Stomach (tissue), 19 donors: ENCODE measurements at places on chromosomes 6 and 20. TPM values are rescaled to one million over a fixed set of nuclear protein-coding genes. Genes with fewer than 3 reads are reported as not detected.

Gene KCNG1
- 3.3 TPM for polyA plus RNA-seq

Gene UBE2C
- polyA plus RNA-seq = 39.0 TPM

- no peak for DNase-seq
Measured at GRCh38 chr6:22043284-22043962, 253.4 kb downstream of the PRL start.

DNA sequence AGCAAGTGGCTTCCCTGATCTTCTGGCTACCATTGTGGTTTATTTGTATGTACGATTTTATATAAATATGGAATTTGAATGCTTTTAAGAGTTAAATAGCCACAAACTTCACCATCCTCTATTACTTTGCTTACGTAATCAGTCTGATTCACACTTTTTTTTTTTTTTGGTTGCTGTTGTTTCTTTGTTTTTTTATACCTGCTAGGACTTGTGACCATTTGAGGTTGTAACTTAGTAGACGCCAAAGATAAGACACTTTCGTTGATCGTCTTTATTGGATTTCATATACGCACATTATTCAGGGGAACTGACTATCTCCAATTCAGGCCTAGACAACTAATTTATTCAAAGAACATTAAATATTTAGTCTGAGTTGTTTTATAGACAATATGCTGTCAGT, 559.0 kb downstream of the CBLN4 start:
- no peak for DNase-seq

DNA sequence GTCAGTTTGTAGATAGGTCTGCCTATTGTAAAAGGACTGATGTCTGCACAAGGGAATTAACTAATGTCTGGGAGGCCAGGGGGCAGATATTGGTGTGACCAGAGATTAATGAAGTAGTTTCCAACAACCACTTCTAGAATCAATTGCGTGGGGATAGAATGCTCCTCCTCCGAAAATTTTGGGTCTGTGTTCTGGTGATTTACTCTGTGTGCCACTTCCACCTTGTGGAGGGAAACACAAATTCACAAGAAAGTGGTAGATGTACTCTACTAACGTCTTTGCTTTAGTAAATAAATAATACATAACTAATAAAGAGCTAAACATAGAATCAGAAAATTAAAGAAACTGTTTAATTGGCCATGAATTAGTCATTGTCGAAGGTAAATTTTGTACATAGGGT, 25.5 kb downstream of the TMEM14A start:
- DNase-seq = no peak

- peak; percentile 30 for DNase-seq
Measured at GRCh38 chr6:25370178-25371036, 91.2 kb downstream of the CARMIL1 start.

GRCh38 chr6:88616380-88616779, 347.0 kb downstream of the RNGTT start:
- DNase-seq = no peak

GRCh38 chr6:111201764-111202163, 114.5 kb downstream of the SLC16A10 start:
- DNase-seq = no peak

DNA sequence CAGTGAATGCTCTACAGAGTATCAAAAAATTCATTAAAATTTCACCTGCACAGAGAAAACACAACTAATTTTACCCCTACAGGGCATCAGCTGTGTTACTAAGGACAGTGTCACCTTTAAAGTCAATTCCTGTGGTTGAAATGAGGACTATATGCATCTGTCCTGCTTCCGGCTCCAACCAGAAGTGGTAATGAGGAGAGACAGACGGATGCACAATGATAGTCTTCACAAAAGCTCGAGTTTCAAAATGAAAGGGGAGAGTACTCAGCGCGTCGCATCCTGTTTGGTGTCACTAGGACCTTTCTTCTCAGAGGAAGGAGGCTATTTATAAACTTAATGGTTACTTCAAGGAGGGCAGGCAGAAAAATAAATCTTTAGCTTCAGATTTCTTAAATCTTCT, 86.5 kb downstream of the LYRM4 start:
- DNase-seq = peak; percentile 75

DNA sequence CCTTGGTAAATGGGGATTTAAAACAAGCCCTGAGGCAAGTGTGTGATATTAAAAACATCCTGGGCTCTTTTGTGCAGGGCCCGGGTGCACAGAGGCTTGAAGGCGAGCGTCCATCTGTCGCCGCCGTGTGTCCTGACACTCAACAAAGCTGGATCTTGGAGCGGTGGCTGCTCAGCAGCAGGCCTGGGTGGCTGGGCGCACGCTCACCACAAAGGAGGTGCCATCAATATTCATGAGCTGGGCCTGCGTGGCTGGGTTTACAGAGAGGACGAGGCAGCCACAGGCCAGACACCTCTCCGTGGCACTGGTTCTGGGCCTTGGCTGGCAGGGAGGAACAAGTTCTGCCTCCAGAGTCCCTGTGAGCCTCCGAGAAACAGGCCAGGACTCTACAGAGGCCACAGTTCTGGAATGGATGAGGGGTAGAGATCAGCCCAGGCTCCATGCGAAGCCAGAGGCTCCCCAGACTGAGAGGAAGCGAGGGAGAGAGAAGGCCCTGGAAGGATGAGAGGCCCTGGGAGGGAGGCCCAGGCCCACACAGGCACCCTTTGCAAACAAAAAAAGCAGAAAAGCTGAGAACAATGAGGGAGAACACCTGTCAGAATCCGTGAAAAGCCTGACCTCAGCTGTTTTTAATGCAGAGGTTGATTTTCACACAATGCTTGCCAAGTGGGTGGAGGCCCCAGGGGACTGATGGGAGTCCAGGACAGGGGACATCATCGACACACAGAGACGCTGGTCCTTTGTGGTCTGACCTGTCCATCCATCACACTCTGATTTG, 21.9 kb downstream of the BHLHE23 start:
- no peak for DNase-seq

Gene LY6G6D
- not detected for polyA plus RNA-seq

GRCh38 chr6:30700340-30700739, 9.6 kb upstream of the NRM start:
- DNase-seq = no peak

Gene PEDS1
- polyA plus RNA-seq = 10.5 TPM

- DNase-seq = peak; percentile 69
Measured at GRCh38 chr6:26329763-26330511, 35.1 kb upstream of the BTN3A2 start.

Gene RAD21L1
- not detected for polyA plus RNA-seq

DNA sequence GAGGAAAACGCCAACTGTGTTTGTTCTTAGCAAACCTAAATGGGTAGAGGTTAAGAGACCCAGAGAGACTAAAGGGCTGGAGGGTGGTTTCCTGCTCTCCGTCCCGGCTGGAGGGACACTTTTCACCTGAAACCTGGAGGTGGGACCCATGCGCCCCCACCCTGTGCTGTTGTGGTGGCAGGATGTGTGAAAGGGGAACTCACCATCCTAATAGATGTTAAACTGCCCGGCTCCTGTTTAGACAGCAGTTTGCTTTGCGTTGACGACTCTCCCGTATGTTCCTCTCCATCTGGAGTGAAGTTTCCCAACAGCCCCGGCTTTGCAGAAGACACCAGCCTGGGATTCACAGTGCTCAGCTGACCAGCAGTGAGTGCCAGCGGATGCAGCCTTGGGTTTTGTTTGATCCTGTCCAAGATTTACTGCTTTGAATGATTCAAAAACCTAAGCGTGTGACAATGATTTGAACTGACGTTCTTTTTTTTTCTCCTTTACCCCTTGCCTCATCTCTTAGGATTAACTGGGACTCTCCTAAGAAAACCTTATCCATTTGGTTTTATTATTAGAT, 66.0 kb downstream of the CDH4 start:
- DNase-seq = no peak

DNA sequence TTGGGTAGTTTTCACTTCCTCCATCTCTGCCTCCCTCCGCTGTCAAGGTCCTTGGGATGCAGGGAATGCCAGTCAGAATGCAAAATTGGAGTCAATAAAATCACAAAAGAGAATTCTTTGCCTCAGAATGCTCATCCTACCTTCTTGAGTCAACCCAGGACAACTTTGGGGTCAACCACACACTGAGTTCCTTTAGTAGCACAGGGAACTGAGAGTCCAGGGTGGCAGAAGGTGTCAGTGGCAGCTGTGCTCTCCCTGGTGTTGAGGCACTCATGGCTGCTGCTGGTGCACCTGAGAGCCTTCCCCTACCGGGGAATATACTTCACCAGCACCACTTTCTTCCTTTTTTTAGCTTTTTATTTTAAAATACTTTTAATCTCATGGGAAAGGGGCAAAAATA, 829 bp upstream of the NOTCH4 start:
- no peak for DNase-seq

Gene HTR1E
- polyA plus RNA-seq = 1.4 TPM

DNA sequence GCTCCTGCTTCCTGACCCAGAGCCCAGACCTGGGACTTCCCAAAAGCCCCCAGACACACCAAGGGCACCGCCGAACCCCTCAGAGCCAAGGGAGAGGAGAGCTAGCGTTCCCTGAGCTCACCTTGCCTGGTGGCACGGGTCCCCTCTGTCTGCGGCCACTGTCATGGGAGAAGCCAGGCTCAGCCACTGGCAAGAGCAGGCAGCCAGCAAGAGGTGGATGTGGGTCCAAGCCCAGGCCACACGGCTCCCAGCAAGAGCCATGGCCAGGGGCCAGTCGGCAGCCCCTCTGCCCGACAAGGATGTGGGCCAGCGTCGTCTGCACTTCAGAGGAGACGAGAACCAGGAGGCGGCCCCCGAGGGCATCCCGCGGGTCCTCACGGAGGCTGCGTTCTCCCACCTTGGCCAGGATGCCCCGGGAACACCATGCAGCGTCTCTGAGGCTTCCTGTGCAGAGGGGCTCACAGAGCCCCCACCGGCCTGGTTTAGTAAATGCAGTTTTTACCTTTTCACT, 2.2 kb upstream of the PPDPF start:
- no peak for DNase-seq

GRCh38 chr6:6178795-6179194, 141.7 kb downstream of the F13A1 start:
- no peak for DNase-seq

Gene RIPOR3
- polyA plus RNA-seq = 5.9 TPM
